ENCODE measurements at places on chromosomes 1 and 21.

GRCh38 chr1:11448373-11449099, 30.4 kb upstream of the DISP3 start:
- no peak for DNase-seq

DNA sequence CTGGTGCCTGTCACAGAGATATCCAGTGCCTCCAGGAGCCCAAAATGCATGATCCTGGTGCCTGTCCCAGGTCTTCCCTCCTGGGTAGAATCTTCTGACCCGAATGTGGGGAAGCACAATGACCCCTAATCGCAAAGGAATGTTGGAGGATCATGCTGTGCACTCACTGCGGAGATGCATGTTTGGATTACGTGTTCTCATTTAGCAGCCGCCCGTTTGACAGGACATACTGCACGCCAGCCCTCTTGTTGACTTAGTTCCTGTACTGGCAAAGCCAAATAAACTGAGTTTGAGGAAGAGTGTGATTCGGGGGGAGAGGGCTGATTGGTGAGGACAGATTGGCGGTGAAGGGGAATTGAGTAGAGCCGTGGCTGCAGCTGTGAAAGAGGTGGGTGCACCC, 85.9 kb upstream of the SIM2 start:
- DNase-seq = no peak

DNA sequence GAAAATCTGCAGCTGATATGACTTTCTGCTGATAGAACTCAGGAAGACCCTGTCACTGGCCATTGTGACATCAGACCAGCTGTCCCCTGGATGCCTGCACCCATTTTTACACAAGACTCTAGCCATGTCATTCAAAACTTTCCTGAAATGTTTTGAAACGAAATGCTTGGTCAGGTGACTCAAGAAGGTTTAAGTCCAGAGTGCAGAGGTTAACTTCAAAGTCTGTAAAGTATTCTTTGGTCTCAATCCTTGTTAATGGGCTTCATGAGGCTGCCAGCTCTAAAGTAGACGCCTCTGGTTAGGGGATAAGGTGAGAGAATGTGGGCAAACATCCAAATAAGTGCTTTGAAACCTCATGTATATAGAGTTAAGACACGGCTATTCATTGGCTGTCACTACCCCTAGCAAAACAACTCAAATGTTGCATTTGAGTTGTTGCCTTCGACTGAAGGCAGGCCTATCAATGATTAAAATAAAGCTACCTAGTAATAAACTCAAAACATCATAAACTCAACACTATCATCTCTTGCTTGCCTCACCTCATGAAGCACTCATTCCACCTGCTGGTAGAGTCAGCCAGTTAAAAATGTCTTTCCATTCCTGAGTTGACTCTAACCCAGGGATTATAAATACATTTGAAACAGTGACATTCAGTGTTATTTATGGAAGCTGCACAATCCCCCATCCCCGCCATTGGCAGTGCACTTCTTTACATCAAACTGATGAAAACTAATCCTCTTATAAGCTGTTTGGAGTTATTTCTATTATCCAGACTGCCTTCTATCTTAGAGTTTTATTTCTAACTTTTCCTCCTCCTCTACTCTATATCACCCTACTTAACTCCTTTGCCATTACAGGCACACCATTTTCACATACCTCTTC, 26.0 kb downstream of the RABIF start:
- DNase-seq = no peak

- DNase-seq = no peak
These were observed 6.5 kb downstream of the LDLRAD1 start for GRCh38 chr1:54011316-54012007.

DNA sequence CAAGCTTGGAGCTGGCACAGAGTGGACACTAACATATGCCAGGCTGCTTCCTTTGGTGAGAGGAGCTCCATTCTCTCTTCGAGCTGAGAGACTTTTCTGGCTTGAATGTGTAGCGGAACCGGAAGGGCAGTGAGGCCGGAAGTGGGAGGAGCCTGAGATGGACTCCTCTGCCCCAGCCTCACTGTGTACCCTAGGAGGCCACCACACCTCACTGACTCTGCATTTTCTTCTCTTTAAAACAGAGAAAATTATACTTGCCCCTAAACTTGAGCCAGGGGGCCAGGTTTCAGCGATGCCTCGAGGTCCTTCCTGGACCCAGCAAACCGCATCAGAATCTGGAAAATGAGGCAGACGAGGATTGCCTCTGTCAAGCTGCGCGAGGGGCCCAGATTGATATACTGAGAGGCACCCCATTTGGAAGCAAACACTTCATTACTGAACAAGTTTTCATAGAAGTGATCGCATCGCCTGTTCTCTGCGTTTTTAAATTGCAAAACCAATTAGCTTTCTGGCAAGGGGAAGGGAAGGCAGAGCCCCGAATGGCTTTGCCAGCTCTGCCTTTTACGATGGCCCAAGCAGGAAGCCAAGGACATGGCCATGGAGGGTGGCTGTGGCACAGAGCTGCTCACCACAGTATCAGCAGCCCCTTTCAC, 708.1 kb downstream of the PTPRU start:
- no peak for DNase-seq

GRCh38 chr1:230781594-230781993, 34.4 kb downstream of the CAPN9 start:
- no peak for DNase-seq

DNA sequence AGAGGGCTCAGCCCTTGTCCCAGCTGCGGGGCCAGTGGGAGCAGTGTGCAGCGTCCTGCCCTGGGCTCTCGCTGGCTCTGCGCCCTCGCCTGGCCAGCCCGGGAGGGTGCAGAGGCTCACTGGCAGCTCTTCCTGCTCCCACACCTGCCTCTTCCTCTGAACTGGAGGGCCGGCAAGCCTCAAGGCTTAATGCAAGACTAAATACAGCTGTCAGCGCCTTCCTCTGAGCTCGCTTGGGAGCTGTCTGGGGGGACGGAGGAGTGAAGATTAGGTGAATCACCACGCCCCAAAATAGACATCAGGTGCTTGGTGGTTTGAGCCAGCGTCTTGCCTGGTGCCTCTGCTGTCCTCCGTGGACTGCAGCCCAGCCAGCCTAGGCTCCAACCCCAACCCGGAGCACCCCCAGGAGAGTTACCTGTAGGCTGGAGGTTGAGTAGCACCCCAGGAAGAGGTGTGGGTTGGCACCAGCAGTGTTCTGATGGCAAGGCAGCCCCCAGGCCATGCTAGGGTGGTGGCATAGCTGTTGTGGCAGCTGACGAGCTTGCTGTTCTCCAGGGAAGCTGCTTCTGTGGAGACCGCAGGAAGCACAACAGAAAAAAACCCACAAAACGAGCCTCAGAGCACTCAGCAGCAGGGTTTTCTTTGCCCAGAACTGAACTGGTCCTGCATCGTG, 36.9 kb downstream of the UMODL1 start:
- DNase-seq = peak; percentile 70

DNA sequence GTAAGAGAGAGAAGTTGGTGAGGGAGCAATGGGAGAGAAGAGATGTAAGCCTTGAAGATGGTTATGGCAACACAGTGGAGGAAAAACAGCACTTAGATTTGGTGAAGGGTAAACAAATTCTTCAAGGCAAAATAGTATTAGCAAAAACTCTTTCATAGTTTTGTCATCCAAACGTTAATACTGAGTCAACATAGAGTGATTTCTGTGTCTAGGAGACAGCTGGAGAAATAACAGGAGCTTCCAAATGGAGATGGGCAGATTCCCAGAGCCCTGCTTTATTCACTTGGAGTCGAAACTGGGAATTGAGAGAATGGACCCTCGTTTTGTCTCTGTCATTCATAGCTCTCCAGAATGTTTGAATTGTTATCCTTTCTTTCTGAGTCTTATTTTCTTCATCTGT, 68.3 kb downstream of the PLA2G4A start:
- no peak for DNase-seq

- no peak for DNase-seq
These were observed 84.2 kb downstream of the ERG start for GRCh38 chr21:38413958-38414548.

DNA sequence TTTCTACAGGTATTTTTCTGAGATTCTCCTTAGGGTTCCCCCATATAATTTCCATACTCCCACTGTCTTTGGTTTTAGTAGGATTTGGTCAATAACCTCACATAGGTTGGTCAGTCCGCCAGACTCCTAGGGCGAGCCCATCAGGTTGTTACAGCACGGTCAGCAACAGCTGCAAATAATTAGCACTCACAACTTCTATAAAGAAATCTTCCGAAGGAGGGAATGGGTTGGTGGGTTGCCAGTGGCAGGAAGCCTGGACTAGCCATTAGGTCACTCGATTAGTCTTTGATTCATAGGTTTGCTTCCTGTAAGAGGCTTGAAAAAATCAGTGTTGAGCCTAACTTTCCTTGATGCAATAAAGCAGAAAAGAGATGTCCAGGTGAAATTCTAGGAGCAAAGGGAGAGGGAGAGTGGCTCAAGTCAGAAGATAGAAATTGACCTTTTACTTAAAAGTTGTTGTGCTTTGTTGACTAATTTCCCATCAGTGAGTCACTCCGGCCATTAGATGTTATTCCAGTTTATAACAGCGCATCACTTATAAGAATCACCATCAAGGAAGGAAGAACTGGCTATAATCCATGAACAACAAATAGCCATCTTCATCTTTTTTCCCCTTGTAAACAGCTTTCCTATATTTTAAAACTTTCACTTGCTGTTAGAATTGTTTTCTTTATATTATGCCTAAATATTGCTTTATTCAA, 88.3 kb downstream of the TPR start:
- peak; percentile 42 for DNase-seq

DNA sequence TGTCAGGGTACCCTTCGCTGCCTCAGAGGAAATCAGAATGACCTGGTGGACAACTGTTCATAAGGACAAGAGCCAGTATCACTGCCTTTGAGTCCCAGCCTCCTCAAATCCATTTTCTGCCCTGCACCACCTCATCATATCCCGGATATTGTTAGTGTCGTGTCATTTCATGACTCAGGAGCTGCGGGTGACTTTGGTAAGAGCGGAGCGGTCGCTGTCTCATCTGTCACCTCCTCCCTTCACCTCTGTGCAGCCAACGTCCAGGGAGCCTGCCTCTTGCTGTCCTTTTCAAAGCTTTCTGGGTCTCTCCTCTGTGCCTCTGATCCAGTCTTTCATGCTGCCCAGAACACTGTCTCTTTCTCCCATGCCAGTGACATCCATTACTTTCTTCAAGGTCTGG, 7.0 kb upstream of the C1orf198 start:
- DNase-seq = no peak

- DNase-seq = no peak
These were observed 46.8 kb upstream of the TARDBP start for GRCh38 chr1:10965546-10966226.

Data from dermis microvascular lymphatic vessel endothelial cell (primary cell).